ENCODE measurements at places on chromosomes 7 and 10.
A peak's percentile ranks its signal among the peaks of the same experiment; 100 is the strongest.

DNA sequence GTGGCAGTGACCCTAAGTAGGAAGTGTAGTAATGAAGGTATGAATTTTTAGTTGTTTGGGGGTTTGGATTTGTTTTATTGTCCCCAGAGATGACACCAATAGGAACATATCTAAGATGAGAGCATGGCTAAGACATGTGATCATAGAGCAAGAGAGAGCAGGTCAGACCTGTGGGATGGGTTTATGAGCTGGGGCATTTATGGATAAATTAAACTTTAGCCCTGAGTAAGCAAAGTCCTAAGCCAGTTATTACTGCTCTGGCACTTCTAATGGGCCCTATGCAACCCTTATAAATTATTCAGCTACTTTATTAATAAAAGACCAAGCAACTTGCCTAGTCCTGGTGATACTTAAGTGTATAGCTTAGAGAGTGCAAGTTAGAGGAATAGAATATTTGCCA is 85.1 kb downstream of the LRRC4 start:
- DNase-seq: no peak

DNA sequence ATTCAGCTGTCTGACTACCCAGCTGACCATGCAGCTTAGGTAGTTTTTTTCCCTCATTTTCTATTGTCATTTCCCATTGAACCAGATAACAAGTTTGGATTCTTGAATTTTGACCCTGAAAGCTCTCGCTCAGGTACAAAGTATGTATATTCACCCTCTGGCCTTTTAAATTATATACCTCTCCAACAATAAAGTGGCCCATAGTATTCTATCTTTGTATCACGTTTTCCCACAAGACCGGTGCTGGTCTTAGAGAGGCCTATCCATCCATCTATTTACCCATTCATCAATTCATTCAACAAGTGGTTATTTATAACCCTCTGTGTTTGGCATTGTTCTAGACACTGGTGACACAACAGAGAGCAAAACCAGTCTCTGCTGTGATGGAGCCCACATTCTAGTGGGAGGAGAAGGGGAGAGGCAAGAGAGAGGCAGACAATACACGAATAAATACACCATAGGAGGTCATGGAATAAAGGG is 35.2 kb upstream of the NPSR1 start:
- DNase-seq: no peak

DNA sequence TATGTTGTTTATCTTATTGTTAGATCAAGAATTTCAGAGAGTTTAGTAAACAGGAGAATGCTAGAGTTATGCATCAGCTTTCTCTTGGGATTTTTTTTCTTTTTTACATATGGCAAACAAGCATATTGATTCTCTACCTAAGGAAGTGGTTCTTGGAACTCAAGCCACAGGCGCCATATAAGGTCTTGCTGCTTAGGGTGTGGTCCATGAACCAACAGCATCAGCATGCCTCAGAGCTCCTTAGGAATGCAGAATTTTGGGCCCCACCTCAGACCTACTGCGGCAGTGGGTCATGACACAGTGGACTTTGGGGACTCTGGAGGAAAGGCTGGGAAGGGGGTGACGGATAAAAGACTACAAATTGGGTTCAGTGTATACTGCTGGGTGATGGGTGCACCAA is 230.8 kb downstream of the SKAP2 start:
- DNase-seq: no peak

DNA sequence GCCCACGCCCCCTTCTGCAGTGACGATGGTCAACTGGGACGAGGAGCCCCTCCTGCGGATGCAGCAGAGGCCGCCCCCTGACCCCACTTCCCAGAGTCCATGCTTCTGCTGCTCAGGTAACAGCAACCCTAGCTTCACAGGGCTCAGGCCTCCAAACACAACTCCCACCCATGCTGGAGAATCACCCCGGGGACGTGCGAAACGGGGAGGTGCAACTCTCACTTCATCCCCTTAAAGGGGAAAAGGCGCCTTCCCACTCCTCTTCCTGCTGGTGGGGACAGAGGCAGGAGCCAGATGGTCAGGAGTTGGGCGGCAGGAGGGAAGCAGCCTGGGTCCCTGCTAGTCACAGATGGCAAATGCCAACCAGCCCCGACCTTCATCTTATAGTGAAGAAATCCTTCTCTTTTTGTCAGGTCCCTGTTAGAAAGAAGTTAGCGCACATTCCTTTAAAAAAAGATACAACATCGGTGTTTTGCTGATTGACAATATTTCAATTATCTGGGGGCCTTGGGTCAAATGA is 155.4 kb downstream of the DIP2C start:
- no peak for DNase-seq

DNA sequence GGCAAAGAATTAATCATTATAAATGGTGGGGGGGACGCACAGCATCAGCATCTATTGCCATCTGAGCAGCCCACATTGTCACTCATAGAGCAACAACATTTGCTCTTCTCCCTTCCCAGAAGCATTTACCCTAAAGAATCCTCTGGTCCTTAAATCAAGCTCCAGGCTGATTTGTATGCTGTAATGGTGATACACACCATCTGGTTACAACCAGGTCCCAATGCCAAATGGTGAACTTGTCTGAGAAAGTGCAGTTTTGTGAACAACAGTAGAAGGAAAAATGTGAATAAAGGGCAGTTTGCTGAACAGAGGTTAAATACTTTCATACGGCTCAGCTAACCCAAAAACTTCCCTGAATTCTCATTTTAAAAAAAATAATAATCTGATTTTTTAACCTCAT is 38.8 kb upstream of the TCF7L2 start:
- no peak for DNase-seq

GRCh38 chr10:44628921-44629320 is 244.0 kb upstream of the CXCL12 start:
- no peak for DNase-seq

DNA sequence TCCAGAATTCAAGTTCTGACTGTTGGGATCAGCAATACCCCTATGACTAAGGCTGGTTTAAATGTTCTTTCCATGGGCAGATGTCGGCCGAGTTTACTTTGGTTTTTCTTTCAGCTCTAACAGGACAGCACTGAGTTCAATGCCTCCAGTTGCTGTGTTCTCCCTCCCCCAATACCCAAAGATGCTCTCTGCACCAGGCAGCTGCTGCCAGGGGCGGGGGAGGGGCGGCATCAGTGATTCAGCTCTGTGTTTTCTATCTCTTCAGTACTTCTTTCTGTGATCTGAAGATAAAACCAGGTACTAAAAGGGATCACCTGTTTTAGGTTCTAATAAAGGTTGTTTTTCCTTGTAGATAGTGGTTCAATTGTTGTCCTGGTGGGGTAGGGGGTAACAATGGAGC is 576.7 kb upstream of the POT1 start:
- DNase-seq: no peak

DNA sequence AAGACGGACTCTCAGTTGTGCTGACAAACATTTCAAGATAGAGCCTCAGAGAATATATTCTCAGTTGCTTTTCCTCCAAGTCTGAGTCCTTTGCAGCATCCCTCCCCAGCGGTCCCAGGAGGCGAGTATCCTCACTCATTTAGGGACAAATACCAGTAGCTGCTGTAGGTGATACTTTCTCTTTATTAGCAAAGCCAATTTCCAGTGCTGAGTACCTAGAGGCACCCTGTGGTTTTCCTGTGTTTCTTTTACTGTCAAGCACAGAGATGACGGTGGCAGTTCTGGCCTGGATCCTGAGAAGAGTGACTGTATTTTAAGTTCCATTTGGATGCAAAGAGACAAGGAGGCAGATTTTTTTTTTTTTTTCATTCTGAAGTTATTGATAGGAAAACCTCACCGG is 1058.4 kb downstream of the SORCS3 start:
- no peak for DNase-seq

DNA sequence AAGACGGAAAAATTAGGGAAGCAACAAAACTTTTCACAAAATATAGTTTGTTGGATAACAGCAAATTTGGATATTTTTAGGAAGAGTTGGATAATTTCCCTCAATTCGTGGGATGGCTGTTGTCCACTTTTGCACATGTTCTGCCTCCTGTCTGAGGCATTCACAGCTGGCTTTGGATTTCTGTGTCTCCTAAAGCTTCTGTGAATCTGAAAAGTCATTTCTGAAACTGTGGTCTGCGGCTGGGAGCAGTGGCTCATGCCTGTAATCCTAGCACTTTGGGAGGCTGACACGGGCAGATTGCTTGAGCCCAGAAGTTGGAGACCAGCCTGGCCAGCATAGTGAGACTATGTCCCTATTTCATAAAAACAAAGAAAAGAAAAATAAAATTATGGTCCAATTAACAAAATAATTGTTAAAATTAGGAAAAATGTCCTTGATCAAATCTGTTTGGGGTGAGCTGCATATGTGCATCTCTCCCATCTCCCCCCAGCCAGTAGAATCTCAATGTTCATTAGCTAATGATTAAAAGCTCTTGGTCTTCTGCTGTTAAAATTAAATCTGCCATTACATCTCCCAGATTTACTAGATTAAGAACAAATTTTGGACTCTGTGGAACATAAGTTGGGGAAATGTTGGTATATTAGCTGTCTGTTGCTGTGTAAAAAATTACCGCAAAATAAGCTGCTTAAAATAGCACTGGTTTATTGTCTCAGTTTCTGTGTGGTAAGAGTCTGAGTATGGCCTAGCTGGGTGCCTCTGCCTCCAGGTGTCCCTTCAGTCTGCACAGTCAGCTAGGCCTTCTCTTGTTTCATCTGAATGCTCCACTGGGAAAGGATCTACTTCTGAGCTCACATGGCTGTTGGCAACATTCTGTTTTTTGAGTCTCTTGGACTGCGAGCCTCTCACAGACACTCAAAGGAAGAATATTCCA is 332.0 kb upstream of the FZD1 start:
- no peak for DNase-seq

GRCh38 chr7:7773334-7774309 is 55.2 kb upstream of the RPA3 start:
- DNase-seq: no peak

DNA sequence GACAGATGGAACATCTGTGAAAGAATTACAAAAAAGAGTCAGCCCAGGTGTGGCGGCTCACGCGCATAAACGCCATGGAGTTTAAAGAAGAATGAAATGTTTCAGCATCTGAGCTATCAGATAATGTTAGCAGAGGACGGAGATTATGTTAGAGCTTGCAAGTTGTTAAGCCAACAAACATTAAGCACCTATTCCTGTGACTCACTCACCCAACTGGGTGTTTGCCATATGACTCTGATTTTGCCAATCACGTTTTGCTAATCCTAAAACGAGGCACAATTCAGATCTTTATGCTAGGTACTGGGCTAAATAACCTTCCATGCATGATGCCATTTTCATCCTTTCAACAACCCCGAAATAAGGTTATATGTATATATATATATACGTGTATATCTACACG is 29.0 kb upstream of the CCNY start:
- no peak for DNase-seq

- DNase-seq: no peak
Observed at GRCh38 chr10:133180192-133180964, 20.4 kb downstream of the KNDC1 start.

DNA sequence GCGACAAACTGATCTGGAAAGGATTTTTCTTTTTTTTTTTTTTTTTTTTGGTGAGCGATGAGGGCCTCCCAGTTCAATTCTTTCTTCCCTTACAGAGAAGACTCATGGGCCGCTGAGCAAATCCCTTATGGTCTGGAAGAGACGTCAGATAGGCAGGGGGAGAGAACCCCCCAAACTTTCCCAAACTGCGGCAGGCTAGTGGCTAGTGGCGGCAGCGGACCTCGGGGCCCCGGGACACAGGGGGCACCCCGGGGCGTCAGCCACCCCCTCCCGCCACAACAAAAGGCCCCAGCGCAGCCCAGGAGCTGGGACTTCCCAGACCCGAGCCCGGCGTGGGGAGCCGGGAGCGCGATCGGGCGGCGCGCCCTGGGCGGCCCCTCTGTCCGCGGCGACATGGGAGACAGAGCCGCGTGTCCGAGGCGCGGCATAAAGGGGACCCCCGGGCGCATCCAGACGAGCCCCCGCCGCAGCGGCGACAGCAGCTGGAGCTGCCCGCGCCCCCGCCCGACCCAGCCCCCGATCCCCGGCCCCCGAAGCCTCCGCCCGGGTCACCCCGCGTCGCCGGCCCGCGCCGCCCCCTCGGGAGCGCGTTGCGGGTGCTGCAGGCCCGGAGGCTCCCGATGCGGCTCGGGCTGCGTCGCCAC is 755 bp downstream of the FAM171A1 start:
- peak; percentile 29 for DNase-seq

DNA sequence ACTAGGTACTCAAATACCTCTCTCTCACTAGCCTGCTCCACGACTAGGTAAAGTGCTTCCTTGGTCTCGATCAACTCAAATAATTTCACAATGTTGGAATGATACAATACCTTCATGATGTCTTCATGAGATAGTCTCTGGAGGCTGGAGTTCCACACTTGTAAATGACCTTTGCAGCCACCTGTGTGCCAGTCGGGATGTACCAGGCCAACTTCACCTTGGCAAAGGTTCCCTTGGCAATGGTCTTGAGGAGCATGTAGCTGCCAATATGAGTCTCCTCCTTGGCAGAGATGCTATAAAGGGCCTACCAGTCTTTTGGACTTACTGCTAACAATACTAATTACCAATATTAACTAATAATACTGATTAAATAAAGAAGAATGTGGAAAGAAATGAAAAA is 42.5 kb upstream of the EEPD1 start:
- DNase-seq: no peak

- DNase-seq: no peak
Observed at GRCh38 chr7:18109762-18110161, 82.1 kb upstream of the PRPS1L1 start.

DNA sequence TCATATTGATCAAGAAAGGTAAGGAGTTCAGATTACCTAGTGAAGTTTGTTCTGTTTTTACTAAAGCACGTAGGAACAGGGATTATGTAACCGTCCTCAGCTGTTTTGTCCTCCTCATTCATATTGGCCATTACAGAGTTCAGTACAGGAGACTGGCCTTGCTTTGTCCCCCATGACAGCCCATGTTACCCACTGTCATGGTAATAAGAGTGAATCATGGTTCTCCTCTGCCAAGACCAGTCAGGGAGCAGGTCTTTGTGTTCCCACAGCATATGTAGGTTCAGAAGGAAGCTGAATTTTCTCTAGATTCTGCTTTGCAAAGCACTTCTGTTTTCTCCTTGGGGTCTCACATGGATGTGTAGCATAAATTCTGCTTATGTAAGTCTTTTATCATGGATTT is 106.2 kb upstream of the GPR141 start:
- DNase-seq: no peak

- DNase-seq: no peak
Observed at GRCh38 chr7:31758755-31759154, 71.7 kb downstream of the PPP1R17 start.

DNA sequence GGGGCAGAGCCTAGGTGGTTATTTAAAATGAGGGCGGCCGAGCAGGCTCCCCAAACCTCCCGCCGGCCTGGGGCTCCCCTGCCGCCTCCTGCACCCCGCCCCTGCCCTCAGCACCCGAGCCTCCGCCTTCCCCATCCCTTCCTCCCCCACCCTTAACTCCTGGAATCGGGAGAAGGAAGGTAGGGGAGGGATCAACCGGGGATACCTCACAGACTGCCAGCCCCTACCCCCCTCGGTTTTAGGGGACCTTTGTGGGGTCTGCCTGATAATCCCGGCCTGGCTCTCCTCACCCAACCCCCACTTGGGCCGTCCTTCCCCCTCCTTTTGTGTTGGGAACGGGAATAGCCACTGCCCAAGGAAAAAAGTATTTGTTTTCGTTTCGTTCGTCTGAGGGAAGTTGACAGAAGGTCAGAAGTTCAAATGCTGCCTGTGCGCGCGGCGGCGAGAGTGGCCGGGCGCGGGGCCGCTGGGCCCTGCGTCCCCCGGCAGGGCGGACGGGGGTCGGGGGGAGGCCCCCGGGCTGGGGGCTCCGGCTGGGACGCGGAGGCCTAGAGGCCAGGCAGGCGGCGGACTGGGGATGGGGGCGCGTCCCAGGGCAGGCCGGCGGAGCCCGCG is 2.8 kb downstream of the SHH start:
- DNase-seq: no peak
